ENCODE measurements at places on chromosomes 6 and 20.

GRCh38 chr20:54199721-54200176, 8.1 kb upstream of the PFDN4 start:
- peak; percentile 76 for DNase-seq

DNA sequence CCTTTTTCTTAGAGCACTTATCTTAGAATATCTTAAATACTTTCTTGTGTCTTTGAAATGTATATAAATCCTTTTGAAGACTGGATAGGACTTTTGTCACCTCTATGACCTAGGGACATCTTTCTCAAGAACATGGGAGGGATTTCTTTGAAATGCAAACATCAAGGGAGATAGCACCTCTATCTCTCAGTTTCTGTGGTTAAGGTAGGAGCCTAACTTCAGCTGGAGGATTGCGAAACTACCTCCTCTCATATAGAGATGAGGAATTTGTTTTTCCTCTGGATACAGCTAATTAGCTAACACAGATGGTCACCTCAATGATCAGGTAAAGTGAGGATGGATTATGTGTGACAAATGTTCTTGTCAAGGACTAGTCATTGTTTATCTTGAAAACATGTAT, 631.3 kb upstream of the IMPG1 start:
- no peak for DNase-seq

- peak; percentile 68 for DNase-seq
Measured at GRCh38 chr20:10447028-10447427, 11.9 kb downstream of the SLX4IP start.

DNA sequence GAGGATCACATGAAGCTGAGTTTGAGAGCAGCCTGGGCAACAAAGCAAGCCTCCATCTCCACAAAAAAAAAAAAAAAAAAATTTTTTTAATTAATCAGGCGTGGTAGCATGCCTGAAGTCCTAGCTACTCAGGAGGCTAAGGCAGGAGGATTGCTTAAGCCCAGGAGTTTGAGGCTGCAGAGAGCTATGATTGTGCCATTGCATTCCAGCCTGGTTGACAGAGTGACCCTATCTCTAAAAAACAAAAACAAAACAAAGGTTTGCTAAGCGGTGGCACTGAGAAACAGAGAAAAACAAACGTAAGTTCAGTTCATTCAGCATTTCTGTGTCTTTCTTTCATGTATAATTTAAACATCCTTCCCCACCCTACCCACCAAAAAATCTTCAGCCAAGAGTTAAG, 78.4 kb downstream of the ANKS1A start:
- DNase-seq = no peak

GRCh38 chr6:89575562-89575960, 63.0 kb downstream of the LYRM2 start:
- no peak for DNase-seq

DNA sequence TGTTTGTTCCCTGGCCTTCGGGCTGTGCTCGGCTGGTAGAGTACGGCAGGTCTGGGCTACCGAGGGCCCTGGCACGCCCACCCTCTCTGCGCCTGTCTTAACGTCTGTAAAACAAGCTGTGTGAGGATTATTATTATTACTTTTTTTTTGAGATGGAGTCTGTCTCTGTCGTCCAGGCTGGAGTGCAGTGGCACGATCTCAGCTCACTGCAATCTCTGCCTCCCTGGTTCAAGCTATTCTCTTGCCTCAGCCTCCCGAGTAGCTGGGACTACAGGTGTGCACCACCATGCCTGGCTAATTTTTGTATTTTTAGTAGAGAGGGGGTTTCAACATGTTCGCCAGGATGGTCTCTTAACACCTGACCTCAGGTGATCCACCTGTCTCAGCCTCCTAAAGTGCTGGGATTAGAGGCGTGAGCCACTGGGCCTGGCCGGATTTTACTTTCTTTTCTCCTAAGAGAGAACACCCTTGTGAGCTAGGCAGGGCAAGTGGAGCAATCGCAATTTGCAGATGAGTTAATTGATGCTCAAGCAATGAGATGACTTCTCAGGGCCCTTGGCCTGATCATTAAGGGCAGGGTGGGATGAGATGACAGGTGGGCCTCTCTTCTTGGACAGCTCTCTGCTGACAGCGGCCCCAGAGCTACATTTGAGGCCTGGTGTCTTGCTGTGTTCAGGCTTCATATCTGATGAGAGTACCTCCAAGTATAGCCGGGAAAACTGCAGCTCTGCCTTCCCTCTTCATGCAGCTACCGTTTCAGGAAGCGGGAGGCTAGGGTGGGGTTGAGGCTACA, 859 bp upstream of the SMIM29 start:
- DNase-seq = no peak

DNA sequence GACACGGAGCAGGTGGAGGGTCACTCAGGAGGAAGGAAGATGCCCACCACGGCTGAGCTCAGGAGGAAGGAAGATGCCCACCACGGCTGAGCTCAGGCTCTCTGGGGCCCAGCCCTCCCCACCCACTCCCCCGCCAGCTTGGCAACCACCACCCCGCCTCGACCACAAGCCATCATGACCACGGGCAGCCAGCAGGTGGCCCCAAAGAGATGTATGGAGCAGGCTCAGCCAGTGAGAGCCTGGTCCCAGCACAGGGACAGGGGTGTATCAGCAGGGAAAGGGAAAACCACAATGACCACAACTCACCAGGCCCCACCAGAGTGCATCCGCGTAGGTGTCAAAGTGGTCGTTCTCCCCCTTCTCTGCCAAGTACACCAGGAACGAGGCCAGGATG, 30.4 kb downstream of the KCNQ2 start:
- peak; percentile 75 for DNase-seq

- DNase-seq = no peak
Measured at GRCh38 chr6:133892813-133893691, 4.1 kb downstream of the TCF21 start.

DNA sequence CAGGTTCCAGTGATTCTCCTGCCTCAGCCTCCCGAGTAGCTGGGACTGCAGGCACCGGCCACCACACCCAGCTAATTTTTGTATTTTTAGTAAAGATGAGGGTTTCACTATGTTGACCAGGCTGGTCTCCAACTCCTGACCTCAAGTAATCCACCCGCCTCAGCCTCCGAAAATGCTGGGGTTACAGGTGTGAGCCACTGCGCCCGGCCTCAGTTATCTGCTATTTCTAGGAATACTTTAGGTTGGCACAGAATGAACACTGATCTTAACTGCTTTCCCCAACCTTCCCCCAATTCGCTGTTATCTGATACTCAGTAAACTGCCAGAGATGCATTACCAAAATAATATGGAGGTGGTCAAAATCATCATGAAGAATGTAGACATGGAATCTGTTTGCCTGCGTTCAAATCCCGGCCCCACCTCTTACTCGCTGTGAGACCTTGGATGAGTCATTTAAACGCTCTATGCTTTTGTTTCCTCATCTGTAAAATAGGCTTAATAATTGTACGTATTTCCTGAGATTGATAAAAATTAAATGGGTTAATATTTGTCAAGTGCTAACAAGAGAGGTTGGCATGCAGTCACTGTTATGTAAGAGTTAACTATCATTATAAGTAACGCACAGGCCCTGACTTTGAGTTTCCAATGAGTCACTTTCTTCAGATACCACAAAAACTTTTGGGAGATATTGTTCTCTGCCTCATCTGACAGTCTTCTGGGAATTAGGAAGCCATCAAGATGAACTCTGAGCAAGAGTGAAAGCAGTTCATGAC, 44.5 kb upstream of the NCOA3 start:
- peak; percentile 79 for DNase-seq

DNA sequence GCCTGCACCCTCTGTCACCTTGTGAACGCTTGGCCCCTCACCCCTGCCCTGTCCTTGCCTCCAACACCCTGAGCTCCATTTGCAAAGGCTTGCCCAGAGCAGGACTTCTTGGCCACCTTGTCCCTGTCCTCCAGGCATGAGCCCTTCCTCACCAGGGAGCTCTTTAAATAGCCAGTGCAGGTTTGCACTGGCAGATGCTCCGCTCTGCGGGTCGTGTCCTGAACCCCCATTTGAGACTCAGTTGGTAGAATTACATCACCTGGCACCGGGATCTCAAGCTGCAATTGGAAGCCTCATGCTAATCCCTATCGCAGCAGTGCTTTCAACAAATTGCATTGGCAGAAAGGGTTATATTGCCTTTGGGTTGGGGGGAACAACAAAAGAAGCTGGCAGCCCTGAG, 85.9 kb downstream of the TRMT6 start:
- no peak for DNase-seq

DNA sequence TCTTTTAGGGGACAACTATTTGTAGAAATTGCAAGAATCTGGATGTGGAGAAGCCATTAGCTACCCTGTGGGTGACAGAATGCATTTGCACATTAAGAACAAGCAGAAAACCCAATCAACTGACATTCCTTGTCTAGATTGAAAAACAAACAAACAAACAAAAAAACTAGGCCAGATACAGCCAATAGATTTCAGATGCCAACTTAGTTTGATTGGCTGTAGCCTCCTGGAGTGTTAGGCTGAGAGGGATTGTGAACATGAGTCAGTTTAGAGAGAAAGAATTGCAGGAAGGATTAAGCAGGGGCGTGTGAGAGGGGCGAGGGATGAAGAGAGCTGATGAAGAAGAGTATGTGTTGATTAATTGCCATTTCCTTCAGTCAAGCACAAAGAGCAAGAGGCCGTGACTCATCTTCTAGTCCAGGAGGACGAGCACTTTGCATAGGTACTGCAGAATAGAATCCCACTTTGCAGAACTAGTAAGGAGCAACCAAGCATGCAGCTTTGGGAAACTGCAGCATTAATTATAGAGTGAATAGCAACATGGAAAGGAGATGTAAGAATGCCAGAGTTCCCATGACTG, 188.0 kb upstream of the RAB32 start:
- DNase-seq = no peak
